ENCODE measurements at places on chromosomes 16 and 17.

DNA sequence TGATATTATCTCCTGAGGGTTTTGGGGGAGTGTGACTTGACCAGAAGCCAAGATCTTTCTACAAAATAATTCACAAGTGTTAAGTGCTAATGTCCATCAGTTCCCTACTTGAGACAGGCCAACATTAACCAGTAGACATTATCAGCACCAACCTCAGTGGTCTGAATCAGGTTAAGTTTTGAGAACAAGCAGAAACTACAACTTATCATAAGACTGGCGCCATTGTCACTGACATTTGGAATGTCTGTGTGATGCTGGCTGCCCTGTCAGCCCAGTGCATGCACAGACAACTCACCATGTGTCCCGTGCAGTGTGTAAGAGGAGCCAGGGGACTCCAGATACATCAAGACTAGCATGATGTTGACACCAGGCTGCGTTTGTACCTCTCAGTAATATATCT, 76.8 kb downstream of the CCDC182 start:
- no peak for DNase-seq

- no peak for DNase-seq
These were observed 130.9 kb downstream of the PARN start for GRCh38 chr16:14499110-14499509.

DNA sequence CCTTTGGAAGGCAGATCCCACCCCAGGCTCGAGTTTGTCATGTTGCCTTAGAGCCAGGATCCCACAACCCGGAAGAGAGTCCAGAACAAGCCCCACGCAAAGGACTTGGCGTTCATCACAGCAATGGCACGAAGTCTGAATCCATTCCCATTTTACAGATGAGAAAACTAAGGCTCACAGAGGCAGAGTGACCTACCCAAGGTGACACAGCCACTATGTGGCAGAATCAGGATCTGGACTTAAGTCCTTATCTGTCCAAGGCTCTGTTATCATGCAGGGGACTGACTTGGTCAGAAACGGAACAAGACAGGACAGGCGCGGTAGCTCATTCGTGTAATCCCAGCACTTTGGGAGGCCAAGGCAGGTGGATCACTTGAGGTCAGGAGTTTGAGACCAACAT, 86.5 kb downstream of the GSG1L start:
- no peak for DNase-seq

GRCh38 chr17:48723423-48724250, 652 bp downstream of the PRAC2 start:
- no peak for DNase-seq

GRCh38 chr17:56656701-56657327, 63.3 kb downstream of the NOG start:
- no peak for DNase-seq

- peak; percentile 98 for DNase-seq
These were observed 8.8 kb upstream of the MAP2K3 start for GRCh38 chr17:21275579-21276263.

DNA sequence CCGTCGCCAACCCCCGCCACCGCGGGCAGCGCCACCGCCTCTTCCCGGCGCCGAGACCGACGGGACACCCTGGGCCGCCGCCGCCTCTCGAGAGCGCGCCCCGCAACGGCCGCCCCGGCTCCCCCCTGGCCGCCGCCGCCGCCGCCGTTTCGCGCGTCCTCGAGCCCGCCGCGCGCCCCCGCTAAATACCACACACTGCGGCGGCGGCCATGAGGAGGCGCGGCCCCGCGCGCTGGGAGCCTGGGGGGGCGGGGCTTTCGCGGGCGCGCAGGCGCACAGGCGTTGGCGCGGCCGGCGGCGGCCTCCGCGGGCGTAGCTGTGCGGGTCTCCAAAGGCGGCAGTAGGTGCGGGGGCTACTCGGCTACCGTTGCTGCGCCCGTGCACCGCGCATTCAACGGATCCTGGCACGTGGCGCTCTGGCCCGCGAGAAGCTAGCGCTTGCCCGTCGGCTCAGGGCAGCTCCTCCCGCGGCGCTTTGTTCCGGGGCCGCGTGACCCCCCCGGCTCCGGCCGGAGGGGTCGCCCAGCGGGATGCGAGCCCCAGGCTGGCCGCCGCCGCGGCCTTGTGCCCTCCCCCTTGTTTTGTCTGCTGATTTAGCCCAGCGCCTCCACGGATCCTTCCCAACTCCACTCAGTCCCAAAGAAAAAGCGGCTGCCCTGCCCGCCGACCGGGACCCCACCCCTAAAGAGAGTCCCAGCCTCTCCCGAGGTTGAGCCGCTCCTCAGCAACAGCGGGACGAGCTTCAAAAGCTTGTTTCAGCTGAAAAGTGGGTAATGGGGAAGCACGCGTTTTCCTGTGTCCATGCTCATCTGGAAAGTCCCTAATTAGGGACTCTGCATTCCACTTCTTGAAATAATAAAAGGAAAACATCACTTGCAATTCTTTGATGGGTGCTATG, at the start of gene SIAH1:
Gene SIAH1 (minus strand): TSS at position 161 of the 898 bp plus-strand sequence. CDS start 22,985 bp downstream, outside the sequence.
- DNase-seq: peak; percentile 97

DNA sequence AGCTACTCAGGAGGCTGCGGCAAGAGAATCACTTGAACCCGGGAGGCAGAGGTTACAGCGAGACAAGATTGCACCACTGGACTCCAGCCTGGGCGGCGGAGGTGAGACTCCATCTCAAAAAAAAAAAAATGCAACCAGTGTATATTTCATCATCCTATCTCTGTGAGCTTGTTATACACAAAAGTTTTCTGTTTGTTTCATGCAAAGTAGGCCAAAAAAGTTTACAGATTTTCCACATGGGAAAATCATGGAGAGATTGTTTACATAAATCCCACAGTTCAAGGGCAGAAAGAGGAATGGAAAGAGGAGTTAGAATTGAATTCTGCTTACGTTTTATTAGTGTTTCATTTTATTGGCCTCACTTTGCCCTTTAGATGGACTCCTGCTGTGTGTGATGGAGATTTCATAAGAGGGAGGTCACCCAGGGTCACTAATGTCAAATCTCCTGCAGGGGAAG, 24.7 kb downstream of the NARF start:
- no peak for DNase-seq

GRCh38 chr16:22183901-22184614, 21.8 kb downstream of the SDR42E2 start:
- no peak for DNase-seq

Data from AG08396 (cell line).